Fibroblast of skin of back (primary cell): ENCODE measurements at places on chromosomes 16 and 17.

DNA sequence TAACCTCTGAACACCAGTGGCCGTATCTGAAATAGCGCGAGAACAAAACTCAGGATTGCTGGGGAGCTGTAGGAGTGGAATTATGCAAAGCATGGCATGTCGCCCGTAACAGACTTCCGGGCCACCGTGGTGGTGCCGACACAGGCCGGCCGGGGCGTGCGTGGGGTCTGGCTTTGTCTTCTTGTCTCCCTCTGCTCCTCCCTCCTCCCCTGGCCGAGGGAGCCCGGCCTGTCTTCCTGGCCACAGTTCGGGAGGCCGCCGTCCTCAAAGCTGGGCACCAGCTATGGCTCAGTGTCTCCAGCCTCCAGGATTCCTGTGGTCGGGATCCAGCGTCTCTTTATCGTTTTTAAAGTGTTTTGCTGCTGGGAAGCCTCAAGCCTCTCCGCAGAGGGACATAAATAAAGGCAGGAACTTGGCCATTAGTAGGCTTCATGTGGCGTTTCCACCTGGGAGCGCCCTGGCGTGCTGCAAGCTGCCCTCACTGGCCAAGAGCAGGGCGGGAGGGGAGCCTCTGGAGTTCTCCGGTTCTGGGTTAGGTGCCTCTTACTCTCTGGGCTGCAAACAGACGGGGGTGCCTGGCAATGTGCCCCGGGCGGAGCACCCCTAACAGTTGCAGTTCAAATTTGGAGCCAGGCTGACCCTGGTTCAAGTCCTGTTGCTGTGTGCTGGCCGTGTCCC is 22.0 kb upstream of the NPTX1 start:
- DNase-seq, result peak; percentile 74

DNA sequence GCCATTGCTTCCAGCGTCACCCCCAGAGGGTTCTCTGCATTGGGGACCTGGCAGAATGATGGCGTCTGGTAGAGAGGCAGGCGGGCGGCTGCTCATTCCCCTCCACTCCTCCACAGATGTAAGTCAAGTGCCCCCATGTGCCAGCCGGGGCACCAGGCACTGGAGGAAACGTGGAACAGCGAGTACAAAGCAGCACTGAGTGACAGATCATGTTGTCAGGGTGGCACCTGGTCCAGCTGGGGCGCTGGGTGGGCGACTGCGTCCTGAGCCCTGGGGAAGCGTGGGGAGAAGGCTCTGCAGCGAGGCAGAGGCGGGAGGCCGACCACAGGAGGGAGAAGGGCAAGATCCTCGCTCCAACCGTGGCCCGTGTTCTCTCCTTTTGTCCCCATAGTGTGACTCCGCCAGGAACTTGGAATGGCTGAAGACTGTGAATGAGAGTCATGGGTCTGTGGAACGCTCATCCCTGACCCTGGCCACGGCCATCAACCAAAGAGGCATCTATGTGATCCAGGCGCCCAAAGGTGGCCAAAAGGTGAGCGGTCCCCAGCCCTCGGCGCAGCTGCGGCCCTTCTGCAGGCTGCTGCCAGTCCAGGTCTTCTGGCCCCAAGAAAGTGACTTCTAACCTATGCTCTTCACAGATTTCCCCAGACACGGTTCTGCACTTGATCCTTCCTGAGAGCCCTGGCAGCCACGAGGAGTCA is 76.7 kb downstream of the RNF213 start:
- no peak for DNase-seq

DNA sequence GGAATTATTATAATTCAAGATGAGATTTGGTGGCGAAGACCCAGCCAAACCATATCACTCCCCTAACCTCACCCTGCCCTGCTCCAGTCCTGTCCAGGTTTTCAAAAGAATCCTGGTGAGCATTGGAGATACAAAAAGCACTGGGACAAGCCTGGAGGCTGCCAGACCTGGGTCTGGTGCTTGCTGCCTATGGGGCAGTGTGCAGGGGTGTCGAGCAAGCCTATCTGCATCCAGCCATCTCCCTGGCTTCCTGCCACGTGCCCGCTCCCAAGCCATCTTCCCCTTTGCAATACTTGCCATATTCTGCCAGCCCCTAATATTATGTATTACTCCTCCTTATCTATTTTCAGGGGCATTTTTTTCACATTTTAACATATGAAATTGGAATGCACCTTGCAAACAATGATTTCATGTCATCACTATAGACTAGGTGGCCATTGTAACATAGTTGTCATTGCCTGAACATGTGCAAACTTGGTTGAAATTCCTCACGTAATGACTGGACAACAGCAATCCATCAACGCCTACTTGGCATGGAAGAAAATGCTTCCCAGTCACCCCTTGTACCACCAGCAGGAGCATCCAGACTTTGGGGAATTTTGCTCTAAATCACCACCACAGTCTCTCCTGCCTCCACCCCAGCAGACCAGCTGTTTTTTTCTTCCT is 8.1 kb upstream of the KDM8 start:
- no peak for DNase-seq

DNA sequence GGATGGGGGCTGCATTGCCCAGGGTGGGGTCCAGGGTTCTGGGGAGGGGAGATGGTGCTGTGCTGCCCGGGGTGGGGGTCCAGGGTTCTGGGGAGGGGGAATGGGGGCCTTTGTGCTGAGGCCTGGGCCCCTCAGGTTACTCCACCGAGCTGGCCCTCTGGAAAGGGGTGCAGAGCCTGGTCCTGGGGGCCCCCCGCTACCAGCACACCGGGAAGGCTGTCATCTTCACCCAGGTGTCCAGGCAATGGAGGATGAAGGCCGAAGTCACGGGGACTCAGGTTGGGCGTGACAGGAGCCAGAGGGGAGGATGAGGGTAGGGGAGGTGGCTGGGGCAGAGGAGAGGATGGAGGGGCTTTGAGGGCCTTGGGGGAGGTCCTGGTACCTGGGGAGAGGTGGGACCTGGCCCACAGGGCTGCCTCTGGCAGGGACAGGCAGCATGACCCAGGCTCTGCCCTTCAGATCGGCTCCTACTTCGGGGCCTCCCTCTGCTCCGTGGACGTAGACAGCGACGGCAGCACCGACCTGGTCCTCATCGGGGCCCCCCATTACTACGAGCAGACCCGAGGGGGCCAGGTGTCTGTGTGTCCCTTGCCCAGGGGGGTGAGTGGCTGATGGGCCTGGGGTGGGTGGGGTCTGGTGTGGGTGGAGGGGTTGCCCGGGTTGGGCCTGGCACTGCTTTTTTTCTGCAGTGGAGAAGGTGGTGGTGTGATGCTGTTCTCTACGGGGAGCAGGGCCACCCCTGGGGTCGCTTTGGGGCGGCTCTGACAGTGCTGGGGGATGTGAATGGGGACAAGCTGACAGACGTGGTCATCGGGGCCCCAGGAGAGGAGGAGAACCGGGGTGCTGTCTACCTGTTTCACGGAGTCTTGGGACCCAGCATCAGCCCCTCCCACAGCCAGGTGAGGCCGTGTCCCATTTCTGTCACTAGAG is 7.8 kb downstream of the ITGAX start:
- DNase-seq, result no peak

GRCh38 chr16:4081047-4081446 is 35.2 kb downstream of the ADCY9 start:
- DNase-seq, result no peak

DNA sequence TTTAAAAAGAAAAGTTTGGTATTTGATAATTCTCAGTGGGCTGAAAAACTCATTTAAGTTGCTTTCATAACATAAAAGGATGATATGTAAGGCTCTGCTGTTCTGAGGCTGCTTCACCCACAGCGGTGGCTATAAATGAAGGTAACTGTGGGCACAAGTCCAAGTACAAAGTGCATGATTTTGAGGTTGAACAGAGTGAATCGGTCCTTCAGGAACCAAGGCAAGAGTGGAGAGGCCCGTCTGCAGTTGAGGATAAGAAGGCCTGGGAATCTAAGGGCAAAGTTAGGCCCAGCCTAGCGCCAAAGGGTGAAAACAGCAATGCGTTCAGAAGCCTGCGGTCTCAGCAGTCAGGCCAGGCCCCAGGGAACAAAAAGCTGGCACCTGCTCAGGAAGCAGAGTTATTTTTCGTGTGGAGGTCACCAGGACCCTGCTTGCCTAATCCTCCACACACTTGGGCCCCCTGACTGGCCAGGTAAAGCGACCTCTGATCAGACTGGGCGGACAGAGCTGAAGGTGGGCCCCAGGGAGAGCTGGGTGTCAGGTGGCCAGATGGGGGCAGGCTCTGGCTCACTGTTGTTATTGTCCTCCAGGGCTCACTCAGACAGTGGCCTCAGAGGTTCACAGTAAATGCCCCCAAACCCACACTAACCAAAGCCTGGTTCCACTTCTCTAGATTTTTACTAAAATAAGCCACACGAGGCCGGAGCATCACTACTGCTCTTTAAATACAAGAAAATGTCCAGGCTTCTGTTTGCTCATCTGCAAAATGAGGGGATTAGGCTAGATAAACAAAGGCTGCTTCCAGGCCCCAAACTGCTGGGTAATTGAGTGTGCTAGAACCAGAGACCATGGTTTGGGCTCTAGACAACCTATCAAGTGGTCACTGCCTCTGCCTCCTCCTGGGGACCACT is 46.5 kb downstream of the TEX2 start:
- peak; percentile 46 for DNase-seq

DNA sequence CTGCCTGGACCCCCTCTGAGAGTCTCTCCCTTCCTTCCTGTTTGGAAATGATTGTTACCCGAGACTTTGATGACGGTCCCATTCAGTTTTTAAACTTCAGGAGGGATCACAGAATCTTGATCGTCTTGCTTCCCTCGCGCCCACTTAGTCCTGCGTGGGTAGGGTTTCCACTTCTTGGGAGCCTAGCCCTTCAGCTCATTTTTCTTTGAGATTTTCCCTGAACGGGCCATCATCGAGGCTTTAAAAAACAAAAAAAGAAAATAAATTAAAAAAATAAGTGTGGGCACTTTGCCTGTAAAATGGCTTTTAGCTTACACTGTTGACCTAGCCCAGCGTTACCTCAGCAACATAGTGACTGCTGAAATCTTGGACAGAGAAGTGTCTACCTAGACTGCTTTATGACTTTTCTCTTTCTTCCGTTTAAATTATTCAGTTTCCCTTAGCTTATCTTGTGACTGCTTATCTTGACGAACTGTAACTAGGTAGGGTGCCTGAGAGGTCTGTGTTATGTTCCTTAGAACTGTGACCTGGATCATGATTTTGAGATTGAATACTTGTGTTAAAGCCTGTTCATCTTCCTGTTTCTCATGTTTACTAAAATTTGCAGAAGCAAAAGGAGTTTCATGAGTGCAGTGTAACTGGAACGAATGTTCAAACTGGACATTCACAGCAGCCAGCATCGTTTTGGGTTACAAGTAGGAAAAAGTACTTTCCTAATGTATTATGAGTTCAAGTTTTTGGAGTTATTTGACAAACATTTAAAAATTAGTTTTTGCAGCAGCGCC is 874 bp downstream of the WWP2 start:
- peak; percentile 20 for DNase-seq

DNA sequence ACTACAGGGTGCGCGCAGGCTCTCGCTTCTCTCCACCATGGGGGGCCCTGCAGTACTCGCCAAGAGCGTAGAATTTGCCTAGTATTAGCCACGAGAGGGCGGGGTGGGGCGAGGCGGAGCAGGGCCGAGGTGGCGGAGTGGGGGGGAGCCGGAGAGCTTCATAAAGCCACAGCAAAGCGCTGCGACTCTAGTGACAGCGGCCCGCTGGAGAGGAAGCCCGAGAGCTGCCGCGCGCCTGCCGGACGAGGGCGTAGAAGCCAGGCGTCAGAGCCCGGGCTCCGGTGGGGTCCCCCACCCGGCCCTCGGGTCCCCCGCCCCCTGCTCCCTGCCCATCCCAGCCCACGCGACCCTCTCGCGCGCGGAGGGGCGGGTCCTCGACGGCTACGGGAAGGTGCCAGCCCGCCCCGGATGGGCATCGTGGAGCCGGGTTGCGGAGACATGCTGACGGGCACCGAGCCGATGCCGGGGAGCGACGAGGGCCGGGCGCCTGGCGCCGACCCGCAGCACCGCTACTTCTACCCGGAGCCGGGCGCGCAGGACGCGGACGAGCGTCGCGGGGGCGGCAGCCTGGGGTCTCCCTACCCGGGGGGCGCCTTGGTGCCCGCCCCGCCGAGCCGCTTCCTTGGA is at the start of gene TBX21:
TSS of gene TBX21 (plus strand) at position 190 of the 627 bp plus-strand sequence. CDS start at position 409, 219 bp downstream.
- DNase-seq, result peak; percentile 67

- DNase-seq, result no peak
These were observed 2.1 kb downstream of the CES5A start for GRCh38 chr16:55873122-55873521.

DNA sequence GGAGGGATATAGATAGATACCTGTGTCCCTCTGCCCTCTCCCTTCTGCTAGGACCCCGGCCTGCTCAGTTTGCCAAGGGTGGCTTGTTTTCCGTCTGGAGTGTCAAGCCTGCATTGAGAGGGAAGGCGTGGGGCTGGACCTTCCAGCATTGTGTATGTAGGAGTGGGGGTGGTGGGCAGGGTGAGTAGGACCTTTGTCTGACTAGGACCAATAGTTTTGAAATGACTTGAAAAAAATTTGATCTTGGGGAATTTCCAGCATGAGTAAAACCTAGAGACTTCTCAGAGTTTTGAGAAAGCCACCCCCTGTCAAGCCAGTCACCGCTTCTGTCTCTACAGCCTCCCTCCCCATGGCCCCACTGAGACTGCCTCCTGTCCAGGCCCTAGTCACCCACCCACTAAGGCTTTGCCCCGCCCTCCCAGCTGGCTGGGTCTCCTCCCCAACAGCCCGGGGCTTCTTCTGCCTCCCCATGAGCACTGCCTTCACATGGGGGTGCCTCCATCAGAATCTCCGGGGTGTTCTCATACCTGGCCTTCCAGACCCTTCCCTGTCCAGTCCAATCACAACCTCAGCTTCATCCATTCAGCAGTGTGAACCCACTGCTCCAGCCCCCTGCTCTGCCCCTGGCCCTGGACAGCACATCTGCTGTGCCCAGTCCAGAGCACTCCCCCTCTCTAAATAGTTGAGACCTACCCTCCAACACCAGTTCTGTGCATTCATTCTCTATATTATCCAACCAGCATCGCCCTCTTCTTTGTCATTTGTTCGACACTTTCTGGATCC is 207.0 kb downstream of the MSI2 start:
- peak; percentile 86 for DNase-seq

DNA sequence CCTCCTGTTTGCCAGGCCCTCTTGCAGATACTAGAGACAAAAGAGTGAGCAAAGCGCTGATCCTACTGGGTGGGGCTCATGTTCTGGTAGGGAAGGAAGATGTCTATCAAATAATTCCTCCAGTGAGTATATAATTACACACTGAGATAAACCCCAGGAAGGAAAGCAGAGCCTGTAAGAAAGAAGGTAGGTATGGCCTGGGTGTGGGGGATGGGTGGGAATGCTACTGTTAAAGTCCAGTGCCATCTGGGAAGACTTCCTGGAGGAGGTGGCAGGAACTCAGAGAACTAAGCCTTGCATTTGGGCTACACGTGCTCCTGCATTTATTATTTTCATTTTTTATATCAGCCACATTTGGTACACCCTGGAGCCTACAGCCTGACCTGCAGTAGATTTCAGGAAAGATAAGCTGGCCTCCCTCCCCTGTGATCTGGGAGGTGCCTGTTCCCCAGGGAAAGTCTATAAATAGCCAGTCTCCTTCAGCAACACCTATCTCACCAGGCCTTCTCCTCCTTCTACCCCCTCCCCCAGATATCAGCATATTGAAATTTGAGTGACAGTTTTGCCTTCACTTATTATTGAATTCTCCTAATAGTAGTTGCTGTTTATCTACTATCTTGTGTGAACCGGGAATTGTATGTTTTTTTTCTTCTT is 11.5 kb downstream of the ATP2C2 start:
- no peak for DNase-seq

GRCh38 chr17:8921147-8921546 is 44.4 kb downstream of the PIK3R5 start:
- DNase-seq, result no peak
